ENCODE measurements at places on chromosomes 5 and 9.

DNA sequence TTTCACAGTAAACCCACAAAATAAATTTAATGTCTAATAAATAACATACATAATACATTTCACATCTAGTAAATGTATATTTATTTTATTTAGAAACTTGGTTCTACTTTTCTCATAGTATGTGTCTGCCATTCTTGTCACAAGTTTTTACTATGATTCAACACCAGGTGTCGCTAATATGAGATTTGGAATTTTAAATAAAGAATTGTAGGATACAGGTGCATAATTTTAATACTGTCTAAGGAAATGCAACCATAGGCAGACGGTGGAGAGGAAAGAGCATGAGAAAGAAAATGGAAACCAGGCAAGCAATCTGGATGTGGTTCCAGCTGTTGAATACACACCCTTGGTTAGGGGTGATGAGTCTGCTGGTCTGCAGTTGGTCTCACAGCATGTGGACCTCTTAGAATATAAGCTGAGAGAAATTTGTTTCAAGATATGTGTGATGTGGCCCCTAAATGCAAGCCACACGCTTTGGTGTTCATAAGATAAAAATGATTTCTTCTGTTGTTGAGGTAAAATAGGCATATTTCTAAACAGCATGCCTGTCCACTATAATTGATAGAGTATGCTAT lies 114.7 kb upstream of the TXNDC8 start:
- DNase-seq, result no peak

- DNase-seq, result no peak
Observed at GRCh38 chr5:40672425-40672824, 7.3 kb upstream of the PTGER4 start.

GRCh38 chr5:113204525-113205161 lies 228.0 kb downstream of the DCP2 start:
- DNase-seq, result no peak

GRCh38 chr5:27290172-27290571 lies 251.8 kb upstream of the CDH9 start:
- no peak for DNase-seq

- DNase-seq, result no peak
Observed at GRCh38 chr9:88005240-88005639, 30.9 kb upstream of the CDK20 start.

GRCh38 chr9:34550016-34550680 lies 27.4 kb upstream of the ENHO start:
- DNase-seq, result peak; percentile 8

- no peak for DNase-seq
Observed at GRCh38 chr5:33738097-33738496, 153.7 kb downstream of the ADAMTS12 start.

DNA sequence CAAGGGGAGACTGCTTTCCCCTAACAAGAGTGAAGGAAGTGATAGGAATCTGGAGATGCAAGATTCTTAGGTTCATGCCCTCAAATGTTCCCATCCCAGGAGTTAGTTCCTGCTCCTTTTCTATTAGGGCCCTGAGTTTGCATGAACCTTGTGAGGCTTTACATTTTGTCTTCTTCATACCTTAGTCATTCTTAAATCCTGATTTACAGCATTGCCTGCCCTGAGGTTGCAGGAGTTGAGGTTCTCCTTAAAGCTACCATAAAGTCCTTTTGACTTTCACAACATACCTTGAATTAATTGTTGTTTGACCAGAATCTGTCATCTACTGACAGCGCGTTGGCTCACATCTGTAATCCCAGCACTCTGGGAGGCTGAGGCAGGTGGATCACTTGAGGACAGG lies 151.5 kb upstream of the ABCA1 start:
- DNase-seq, result no peak

Measured in activated T-cell treated with anti-CD3 and anti-CD28 coated beads, Interleukin-2, amount 50 U/mL, for 1 hour (primary cell).